Astrocyte (in vitro differentiated cells and primary cell): ENCODE measurements at places on chromosomes 2 and 18. TPM values are rescaled to one million over a fixed set of nuclear protein-coding genes. Genes with fewer than 3 reads are reported as not detected.

DNA sequence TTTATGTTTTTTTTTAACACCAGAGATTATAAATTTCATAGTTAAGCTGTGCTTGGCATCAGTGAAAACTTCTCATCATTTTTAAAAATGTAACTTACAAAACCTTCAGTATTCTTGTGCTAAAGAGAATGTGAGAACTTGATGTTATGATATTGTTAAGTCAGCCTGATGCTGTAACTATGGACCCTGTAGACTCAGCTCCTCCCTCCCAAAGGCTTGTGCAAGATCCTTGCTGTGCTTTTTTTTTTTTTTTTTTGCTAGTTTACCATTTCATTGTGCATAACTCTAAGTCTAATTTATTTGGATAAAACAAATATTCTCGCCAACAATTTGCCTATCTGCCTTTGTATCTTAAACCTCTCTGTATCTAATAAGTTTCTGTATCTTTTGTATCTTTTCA, 12.9 kb upstream of the TFPI start:
- no peak for DNase-seq

Gene ALPP
- 0.32 TPM in 1 of 2 replicates, not detected in the other for total RNA-seq

Gene NEB
- total RNA-seq = 0.82 and 0.94 TPM in 2 replicates

Gene RAX
- total RNA-seq = not detected in 2 replicates
